ENCODE measurements at places on chromosomes 5 and 9.

- no peak for DNase-seq
Observed at GRCh38 chr5:88384886-88385285, 116.2 kb upstream of the TMEM161B start.

DNA sequence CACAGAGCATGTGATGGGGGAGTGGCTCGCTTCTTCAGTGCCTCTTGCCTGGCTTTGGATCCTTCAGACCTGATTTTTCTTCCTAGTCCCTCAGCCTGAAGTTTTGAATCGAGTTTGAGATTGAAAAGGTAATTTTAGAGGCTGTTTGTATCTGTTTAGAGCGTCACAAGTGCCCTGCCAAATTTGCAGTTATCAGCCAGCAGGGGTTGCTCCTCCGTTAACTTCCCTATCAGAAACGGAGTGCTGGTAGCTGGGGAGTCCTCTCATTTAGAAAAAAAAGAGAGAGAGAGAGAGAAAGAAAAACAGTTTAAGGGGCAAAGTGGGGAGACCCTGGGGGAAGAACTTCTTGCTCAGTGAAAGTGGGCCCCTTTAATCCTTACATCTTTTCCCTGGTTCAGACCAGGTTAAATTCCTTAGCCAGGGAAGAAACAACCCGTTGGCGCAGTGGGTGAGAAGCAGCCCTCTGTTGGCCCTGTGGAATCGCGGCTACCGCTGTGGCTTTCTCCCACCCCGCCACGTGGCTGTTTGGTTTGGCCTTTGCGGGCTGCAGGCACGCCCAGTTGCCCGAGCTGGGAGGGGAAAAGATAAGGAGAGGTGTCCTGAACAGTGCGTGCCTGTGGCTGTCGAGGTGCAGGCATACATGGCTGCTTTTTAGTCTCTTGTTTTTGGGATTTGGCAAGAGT is 576.7 kb upstream of the ACO1 start:
- no peak for DNase-seq

DNA sequence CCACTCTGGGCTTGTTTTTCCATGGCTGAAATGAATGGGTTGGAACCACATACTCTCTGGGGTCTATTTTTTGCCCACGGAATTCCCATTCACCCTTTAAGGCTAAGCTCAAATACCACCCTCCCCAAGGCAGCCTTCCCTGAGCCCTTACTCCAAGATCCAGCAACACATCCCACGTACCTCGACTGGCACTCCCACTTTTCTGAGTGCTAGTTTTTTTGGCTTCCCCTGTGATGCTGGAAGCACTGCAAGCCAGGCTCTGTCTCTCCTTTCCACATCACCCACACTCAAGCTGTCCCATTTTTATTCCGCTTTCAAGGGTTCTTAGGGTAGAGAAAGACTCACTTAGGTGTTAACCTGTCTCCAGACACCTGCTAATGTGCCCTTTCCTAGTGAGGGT is 6.0 kb downstream of the ST6GALNAC6 start:
- DNase-seq, result no peak

- peak; percentile 32 for DNase-seq
Observed at GRCh38 chr5:157603333-157604190, 28.0 kb upstream of the ADAM19 start.

GRCh38 chr5:23289162-23289561 is 218.2 kb upstream of the PRDM9 start:
- no peak for DNase-seq

DNA sequence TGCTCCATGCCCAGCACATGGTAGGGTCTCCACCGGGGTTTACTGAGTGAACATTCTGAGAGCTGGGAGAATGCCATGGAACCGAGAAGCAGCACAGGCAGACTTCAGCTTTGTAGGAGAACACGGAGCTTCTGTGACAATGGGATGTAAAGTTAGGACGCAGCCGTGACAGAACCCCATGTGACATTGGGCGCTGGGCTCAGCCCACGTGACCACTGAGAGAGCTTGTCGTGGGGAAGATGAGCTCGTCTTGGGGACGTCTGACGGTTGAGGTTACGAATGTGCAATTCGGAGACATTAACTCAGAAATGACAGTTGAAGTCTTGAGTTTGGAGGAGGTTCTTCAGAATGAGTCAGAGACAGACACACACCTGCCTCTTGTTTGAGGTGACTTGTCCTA is 13.5 kb downstream of the SDHA start:
- no peak for DNase-seq

Measured in stimulated activated CD8-positive, alpha-beta memory T cell treated with anti-CD3 and anti-CD28 coated beads, Interleukin-15, amount 100 ng/mL, for 1 hour (primary cell).